ENCODE measurements at places on chromosomes 1 and 21.

DNA sequence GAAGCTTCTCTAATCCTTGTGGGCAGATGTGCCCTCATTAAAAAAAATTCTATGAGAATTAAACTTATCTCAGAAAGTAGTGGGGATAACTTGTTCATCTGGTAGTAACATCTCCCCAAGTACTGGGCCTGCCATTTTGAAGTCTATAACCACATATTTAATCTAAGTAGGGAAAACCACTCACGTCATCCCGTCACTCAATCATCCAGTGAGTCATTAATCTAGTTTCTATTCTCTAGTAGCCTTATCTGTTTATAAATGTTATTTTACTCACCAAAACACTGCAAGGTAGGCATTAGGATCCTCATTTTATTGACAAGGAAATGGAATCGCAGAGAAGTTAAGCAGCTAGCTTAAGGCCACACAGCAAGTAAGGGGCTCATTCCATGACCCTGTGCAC lies 221.9 kb downstream of the ATG4C start:
- no peak for DNase-seq

DNA sequence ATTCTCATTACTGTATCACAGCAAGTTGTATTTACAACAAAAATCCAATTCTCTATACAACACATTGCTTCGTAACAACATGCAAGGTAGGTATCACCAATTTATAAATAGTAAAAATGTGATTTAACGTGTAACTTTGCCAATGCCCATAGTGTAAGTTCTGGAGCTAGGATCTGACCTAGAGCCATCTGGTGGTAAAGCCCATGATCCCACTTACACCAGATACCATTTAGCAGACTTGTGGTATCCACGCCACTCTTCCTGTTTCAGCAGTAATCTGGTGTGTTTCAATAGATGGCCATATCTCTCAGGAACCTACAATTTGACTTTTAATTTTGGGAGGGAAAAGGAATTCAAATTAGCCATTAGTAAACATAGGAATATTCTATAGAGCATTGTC lies 10.2 kb downstream of the SETSIP start:
- no peak for DNase-seq

GRCh38 chr1:149844101-149844500 lies 55.3 kb upstream of the BOLA1 start:
- DNase-seq: no peak

GRCh38 chr1:1612104-1612400 lies 3.2 kb upstream of the MIB2 start:
- DNase-seq: no peak

- DNase-seq: no peak
Measured at GRCh38 chr1:212267460-212267859, 17.8 kb upstream of the PPP2R5A start.

DNA sequence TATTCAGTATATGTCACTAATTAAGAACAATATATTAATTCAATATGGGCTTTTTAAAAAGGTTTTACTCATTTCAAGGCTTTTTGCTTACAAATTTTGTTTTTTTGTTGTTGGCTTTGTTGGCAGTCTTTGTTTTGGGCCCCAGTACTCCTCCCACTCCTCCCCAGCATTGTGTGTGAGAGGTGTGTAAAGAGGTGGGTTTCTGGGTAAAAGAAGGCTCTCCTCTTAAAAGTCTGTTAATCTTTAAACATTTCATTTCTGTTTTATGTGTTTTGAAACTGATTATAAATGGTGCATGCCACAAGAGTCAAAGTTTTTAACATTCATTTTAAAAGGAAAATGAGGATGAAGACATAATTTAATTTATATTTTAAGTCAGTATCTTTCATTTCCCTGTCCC lies 79.6 kb downstream of the SASS6 start:
- no peak for DNase-seq

GRCh38 chr1:201885531-201886075 lies 3.1 kb upstream of the SHISA4 start:
- no peak for DNase-seq

All from naive B cell (primary cell).